Prostate gland (tissue), 2 donors: ENCODE measurements at places on chromosomes 1 and 21. TPM values are rescaled to one million over a fixed set of nuclear protein-coding genes. Genes with fewer than 3 reads are reported as not detected.
A peak's percentile ranks its signal among the peaks of the same experiment; 100 is the strongest.

- DNase-seq: no peak
These were observed 4.1 kb downstream of the ZC3H12A start for GRCh38 chr1:37478451-37478881.

- DNase-seq: no peak
These were observed 36.0 kb downstream of the WNT2B start for GRCh38 chr1:112544751-112545150.

GRCh38 chr1:228497817-228498216, 10.6 kb downstream of the RNF187 start:
- no peak for DNase-seq

DNA sequence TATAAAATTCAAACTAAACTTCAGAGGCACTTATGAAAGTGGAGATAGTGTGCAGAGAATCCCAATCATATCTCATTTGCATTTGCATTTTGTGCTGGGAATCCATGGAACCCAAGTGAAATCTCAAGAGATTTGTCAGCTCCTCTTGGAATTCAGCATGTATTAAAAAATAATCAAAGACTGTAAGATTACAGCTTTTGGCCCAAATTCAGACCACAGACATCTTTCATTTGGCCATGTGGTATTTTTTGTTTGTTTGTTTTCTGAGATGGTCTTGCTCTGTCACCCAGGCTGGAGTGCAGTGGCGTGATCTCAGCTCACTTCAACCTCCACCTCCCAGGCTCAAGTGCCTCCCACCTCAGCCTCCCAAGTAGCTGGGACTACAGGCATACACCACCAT, 3.8 kb upstream of the CACYBP start:
- no peak for DNase-seq

DNA sequence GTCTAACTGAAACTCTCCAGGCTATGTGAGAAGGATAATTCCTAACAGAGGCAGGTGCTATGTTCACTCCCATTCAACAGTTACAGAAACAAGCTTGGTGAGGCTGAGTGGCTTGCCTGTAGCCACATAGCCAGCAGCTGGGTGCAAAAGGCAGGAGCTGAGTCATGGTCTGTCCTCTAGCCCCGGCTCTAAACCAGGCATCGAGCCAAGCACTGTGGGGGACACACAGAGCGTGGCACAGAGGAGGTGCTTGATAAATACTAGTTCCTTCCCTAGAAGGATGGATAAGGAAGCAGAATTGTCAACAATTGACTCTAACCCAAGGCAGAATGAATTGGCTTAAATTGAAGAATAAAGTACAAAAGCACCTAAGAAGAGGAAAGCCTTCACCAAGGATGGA, 10.4 kb upstream of the KCNA2 start:
- no peak for DNase-seq

DNA sequence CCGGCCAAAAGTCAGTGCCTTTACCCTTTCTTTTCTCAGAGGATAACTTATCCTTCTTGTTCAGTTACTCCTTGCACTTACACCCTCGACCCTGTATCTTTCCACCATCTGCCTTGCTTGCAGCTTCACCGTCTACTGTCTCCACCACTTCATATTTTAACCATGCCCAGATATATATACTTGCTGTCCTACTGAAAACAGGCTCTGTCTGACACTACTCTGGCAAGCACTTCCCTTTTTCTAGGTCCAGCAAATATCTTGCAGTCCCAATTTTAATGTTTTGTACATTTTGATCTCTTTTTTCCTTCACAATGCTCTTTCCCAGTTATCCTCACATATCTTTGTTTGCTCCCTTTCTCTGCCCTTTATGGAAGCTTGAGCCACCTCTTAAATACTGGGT, 308.6 kb downstream of the TPR start:
- no peak for DNase-seq

DNA sequence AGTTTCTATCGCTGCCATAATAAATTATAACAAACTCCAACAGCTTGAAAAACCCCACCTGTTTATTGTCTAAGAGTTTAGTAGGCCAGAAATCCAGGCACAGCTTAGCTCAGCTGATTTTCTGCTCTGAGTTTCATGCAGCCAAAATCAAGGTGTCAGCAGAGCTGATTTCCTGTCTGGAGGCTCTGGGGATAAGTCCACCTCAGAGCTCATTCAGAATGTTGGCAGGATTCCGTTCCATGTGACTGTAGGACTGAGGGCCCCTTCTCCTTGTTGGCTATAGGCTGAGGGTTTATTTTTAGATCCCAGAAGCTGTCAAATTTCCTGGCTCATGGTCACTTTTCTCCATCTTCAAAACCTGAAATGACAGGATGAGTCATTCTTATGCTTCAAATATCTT, 91.6 kb upstream of the CHODL start:
- no peak for DNase-seq

GRCh38 chr1:205375835-205376545, 19.3 kb upstream of the KLHDC8A start:
- DNase-seq: peak; percentile 23

DNA sequence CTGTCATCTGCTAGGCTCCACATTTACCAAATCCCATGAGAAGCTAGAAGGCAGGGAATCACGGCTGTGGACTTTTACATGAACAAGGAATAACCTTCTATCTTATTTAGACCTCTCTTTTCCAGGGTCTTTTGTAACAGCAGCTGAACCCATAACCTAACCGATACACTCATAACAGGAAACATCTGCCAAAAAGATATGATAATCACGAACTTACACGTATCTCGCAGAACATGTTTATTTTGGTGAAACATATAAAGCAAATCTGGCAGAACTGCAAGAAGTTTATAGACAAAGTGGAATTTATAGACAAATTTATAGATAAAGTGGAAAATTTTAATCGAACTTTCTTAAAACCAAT, 20.4 kb downstream of the TINAGL1 start:
- DNase-seq: no peak

- DNase-seq: no peak
These were observed 62.5 kb downstream of the BACE2 start for GRCh38 chr21:41230497-41230896.

DNA sequence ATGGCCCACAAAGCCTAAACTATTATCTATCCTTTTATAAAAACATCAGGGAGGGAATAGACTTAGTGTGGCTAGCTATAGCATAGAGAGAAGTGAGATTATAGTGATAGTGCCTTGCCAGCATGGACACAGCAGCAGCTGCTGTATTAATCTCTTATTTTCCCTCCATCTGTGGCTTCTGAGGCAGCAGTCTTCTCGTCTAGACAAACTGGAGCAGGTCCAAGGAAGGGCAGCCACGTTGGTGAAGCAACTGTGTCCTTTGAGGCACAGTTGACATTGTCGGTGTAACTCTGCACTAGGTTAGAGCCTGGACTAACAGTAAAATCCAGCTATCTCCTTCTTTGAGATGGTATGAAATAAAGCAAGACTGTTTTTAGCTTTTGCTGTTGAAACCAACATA, 131.3 kb downstream of the CACHD1 start:
- no peak for DNase-seq

The SLC19A2 gene
- total RNA-seq: 10.6 TPM

The LENEP gene
- total RNA-seq: not detected

The CFHR4 gene
- not detected for total RNA-seq

The LRRC8B gene
- total RNA-seq: 25.6 TPM

The RGS5 gene
- total RNA-seq: 39.0 TPM

The RPE65 gene
- total RNA-seq: 0.57 TPM

The NBPF11 gene
- total RNA-seq: 16.0 TPM

The NOL9 gene
- 15.7 TPM for total RNA-seq

The A3GALT2 gene
- not detected for total RNA-seq

The RHD gene
- total RNA-seq: not detected

The PLPP3 gene
- total RNA-seq: 107 TPM
